Regular cardiac myocyte (primary cell): ENCODE measurements at places on chromosomes 11 and 22. TPM values are rescaled to one million over a fixed set of nuclear protein-coding genes. Genes with fewer than 3 reads are reported as not detected.

The OR8H3 gene
- not detected in 2 replicates for total RNA-seq

The LRRC55 gene
- not detected in 2 replicates for total RNA-seq

The HEPN1 gene
- total RNA-seq, result not detected in 2 replicates

The KRTAP5-10 gene
- not detected in 2 replicates for total RNA-seq

The KIRREL3 gene
- 5.4 and 8.5 TPM in 2 replicates for total RNA-seq

The P2RY2 gene
- 0.28 and 0.38 TPM in 2 replicates for total RNA-seq

The SYT9 gene
- total RNA-seq, result under 0.01 TPM in 1 of 2 replicates, not detected in the other

The KRTAP5-1 gene
- total RNA-seq, result not detected in 2 replicates

The PLAAT4 gene
- 10.0 and 13.2 TPM in 2 replicates for total RNA-seq

The TSPAN18 gene
- total RNA-seq, result under 0.01 TPM in 2 replicates

The MCAM gene
- 54.6 and 130 TPM in 2 replicates for total RNA-seq

The NKAPD1 gene
- 21.1 and 27.9 TPM in 2 replicates for total RNA-seq

The CABP4 gene
- 0.28 and 0.38 TPM in 2 replicates for total RNA-seq

The TPBGL gene
- 0.28 TPM in 1 of 2 replicates, not detected in the other for total RNA-seq

The CRYBB3 gene
- not detected in 2 replicates for total RNA-seq

The VSTM5 gene
- total RNA-seq, result under 0.01 TPM in 1 of 2 replicates, not detected in the other

The ACTN3 gene
- total RNA-seq, result under 0.01 and 0.28 TPM in 2 replicates

The ART1 gene
- not detected in 2 replicates for total RNA-seq

The SLC6A5 gene
- total RNA-seq, result not detected in 2 replicates

The KCNQ1 gene
- total RNA-seq, result not detected in 2 replicates

The TMEM191B gene
- 0.77 TPM in 1 of 2 replicates, not detected in the other for total RNA-seq

The TMPRSS4 gene
- under 0.01 TPM in 1 of 2 replicates, not detected in the other for total RNA-seq

The LMO2 gene
- 8.2 and 38.2 TPM in 2 replicates for total RNA-seq

The INPP5J gene
- total RNA-seq, result under 0.01 TPM in 1 of 2 replicates, not detected in the other

The ASPHD2 gene
- total RNA-seq, result 1.5 and 2.5 TPM in 2 replicates

The UPK3A gene
- not detected in 2 replicates for total RNA-seq

The SIK2 gene
- 5.6 and 10.4 TPM in 2 replicates for total RNA-seq

The C1QTNF5 gene
- 1.5 and 11.0 TPM in 2 replicates for total RNA-seq

The OTOG gene
- total RNA-seq, result not detected in 2 replicates

The TRIM3 gene
- total RNA-seq, result 19.4 and 26.8 TPM in 2 replicates

The EHD1 gene
- 75.0 and 126 TPM in 2 replicates for total RNA-seq

The CYTH4 gene
- total RNA-seq, result under 0.01 and 0.28 TPM in 2 replicates

The KCNA4 gene
- total RNA-seq, result under 0.01 TPM in 1 of 2 replicates, not detected in the other

The BIRC3 gene
- total RNA-seq, result 1.3 and 8.2 TPM in 2 replicates

The E2F8 gene
- total RNA-seq, result under 0.01 and 0.77 TPM in 2 replicates

The CAPN5 gene
- total RNA-seq, result 10.4 and 12.5 TPM in 2 replicates

The TMEM45B gene
- not detected in 2 replicates for total RNA-seq

The ADORA2A gene
- total RNA-seq, result 13.2 and 18.0 TPM in 2 replicates

The PHOX2A gene
- total RNA-seq, result not detected in 2 replicates

The SMC1B gene
- under 0.01 TPM in 1 of 2 replicates, not detected in the other for total RNA-seq

The OR4C12 gene
- not detected in 2 replicates for total RNA-seq

The NARS2 gene
- 18.6 and 20.7 TPM in 2 replicates for total RNA-seq

The SNX32 gene
- 0.38 and 2.5 TPM in 2 replicates for total RNA-seq
